Motor neuron (in vitro differentiated cells): ENCODE measurements at places on chromosomes 6 and 20. TPM values are rescaled to one million over a fixed set of nuclear protein-coding genes. Genes with fewer than 3 reads are reported as not detected.
A peak's percentile ranks its signal among the peaks of the same experiment; 100 is the strongest.

DNA sequence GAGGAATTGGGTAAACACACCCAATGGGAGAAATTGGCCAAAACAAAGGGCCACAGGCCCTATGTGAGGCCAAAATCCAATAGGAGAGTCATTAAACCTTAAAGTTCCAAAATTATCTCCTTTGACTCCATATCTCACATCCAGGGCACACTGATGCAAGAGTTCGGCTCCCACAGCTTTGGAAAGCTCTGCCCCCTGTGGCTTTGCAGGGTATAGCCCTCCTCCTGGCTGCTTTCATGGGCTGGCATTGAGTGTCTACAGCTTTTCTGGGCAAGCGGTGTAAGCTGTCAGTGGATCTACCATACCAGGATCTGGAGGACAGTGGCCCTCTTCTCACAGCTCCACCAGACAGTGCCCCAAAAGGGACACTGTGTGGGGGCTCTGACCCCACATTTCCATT lies 160.5 kb downstream of the ADGRG6 start:
- no peak for ATAC-seq

DNA sequence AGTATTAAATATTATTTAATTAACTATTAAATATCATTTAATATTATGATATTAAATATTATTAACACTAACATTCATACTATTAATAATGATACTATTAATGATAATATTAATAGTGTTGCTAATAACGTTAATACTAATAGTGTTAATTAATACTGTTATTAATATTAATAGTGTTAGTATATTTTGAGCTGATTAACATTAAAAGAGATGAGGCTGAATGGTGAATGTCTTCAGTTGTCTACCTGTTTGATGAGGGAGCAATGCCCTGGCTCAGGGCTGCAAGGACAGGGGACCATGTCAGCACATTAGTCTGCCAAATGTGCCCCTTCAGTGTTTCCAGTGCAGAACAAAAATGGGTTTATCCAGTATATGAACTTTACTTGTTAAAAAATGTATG lies 96.6 kb upstream of the PLEKHG1 start:
- ATAC-seq, result no peak

The UBD gene
- total RNA-seq, result 0.84 and 1.3 TPM in 2 replicates

- no peak for ATAC-seq
Measured at GRCh38 chr20:22818636-22819035, 216.5 kb upstream of the SSTR4 start.

DNA sequence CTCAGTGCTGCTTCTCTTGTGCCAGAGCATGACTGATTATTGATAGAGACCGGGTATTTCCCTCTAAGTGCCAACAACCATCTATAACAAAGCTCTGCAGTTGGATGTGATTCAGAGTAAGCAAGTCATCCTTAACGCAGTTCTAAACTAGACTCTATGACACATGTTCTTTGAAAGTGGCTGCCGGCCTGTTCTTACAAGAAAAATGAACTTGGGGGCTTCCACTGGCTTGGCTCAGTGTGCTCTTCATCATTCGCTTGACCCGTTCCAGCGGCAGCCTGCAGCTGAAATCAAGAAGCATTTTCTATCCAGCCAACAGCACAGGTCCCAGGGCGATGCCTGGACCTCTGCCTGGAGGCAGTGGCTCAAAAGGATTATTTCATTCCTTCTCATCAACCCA lies 29.8 kb downstream of the GFOD1 start:
- ATAC-seq, result no peak

DNA sequence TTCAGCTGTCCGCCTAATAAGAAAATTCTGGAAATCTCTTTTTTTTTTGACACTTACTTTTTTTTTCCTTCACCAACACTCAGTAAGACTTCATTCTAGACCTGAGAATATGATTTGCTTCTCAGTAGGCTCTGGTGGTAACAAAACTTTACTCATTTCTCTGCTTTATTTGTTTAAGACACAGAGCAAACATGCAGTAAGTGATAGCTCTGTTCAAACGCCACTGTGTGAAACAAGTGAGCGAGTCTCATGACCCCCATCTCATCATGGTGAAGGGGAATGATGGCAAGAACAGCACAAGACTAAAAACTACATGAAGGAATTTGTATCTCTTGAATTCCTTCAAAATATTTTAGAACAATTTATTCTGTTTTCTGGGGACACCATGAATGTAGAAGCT lies 541.6 kb upstream of the POU3F2 start:
- ATAC-seq, result no peak

The C20orf202 gene
- not detected in 2 replicates for total RNA-seq

- ATAC-seq, result no peak
Measured at GRCh38 chr6:11702500-11703130, 76.0 kb downstream of the ADTRP start.

The MLN gene
- total RNA-seq, result not detected in 2 replicates

The CAP2 gene
- 0.54 and 1.8 TPM in 2 replicates for total RNA-seq

GRCh38 chr6:9978480-9978879 lies 436.4 kb downstream of the TFAP2A start:
- no peak for ATAC-seq

The RNF39 gene
- total RNA-seq, result 1.1 and 1.4 TPM in 2 replicates

The PDYN gene
- total RNA-seq, result not detected in 2 replicates

DNA sequence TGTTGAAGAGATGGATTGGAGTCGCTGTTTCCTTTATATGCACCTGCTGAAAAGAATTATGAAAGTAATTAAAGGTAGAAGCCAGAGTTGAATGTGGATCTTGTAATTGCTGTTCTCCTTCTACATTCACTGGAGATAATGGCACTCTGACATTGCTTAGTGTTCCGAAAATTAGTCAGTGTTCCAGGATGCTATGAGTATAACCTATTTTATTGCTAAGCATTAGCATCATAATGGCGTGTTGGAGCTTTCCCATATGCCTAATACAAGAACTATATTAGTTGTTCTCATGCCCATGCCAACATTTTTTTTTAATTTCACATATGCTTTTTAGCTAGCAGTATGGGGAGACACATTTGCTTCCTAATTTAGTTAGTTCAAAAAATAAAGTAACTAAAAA lies 236.4 kb downstream of the ARHGAP18 start:
- no peak for ATAC-seq

GRCh38 chr6:105628156-105628860 lies 225.4 kb upstream of the PREP start:
- no peak for ATAC-seq

The JPH2 gene
- 0.22 and 0.31 TPM in 2 replicates for total RNA-seq

The IYD gene
- total RNA-seq, result 0.08 and 0.24 TPM in 2 replicates

The FGD2 gene
- total RNA-seq, result 0.27 and 2.3 TPM in 2 replicates

The OLIG3 gene
- total RNA-seq, result 0.52 and 0.83 TPM in 2 replicates

DNA sequence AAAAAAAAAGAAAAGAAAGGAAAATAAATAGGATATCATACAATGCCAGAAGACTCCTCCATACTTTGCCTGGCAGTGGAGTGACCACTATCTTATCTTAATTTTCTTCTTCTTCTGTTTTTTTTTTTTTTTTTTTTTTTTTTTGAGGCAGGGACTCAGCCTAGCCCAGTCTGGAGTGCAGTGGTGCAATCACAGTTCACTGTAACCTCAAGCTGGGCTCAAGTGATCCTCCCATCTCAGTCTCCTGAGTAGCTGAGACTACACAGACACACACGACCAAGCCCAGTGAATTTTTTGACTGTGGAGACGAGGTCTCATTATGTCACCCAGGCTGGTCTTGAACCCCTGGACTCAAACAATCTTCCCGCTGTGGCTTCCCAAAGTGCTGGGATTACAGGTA lies 17.1 kb upstream of the MMP9 start:
- ATAC-seq, result no peak

DNA sequence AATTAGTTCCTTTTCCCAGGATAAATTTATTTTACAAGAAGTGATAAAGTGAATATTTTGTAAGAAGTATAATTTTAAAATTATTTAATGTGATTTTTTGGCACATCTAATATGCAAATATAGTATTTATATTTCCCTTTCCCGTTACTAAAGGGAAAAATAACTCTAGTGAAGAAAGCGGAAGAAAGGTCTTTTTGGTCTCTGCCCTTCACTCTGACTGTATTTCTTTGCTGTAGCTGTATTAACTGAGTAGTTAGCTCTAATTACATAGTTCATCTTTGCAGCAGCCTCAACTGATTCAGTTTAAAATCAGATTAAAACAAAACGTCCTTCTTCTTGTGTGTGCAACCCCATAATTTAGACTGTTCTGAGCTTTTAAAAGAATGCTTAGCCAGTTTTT lies 57.4 kb upstream of the RNF144B start:
- ATAC-seq, result no peak

GRCh38 chr20:2879146-2879545 lies 5.9 kb downstream of the PTPRA start:
- no peak for ATAC-seq

GRCh38 chr6:75579951-75580350 lies 21.7 kb upstream of the SENP6 start:
- no peak for ATAC-seq

The ISM1 gene
- 7.2 and 14.0 TPM in 2 replicates for total RNA-seq

DNA sequence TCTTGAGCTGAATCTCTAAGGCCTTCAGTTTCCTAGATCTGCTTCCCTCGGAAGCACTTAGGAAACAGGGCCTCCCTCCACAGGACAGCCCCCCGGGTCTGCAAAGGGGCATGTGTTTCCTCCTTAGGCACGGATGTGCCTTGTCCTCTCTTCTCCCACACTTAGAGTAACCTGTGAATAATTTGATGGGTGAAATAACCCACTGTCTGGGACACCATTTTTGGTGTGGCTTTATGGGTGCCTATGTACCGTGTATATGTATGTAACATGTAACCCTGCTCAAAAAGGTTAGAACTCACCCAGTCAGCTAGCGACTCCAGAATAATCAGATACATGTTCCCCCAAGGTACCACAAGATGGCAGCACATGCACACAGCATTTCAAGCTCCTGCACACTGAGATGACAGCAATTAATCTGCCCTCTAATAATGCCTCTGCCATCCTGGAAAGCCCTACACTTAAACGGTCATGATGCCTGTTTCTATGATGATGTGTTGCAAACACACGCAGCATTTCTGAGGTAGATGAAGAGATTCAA lies 212.0 kb upstream of the PROKR2 start:
- peak; percentile 85 for ATAC-seq

DNA sequence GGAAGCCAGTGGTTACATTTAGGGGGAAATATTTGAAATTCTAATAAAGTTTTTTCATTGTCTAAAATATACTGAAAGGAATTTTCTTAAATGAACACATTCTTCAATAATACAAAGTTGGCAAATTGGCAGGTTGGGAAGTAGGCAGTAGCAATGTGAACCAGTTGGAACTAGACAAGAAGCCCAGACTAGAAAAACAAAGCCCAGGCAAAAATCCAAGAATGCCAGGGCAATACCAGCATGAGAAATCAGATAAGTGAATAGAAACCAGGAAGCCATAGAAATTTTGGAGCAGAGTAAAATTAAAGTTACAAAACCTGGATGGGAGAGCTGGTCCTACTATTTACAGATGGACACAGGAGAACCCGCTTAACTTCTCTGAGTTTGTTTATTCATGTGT lies 52.2 kb downstream of the TPBG start:
- ATAC-seq, result no peak

DNA sequence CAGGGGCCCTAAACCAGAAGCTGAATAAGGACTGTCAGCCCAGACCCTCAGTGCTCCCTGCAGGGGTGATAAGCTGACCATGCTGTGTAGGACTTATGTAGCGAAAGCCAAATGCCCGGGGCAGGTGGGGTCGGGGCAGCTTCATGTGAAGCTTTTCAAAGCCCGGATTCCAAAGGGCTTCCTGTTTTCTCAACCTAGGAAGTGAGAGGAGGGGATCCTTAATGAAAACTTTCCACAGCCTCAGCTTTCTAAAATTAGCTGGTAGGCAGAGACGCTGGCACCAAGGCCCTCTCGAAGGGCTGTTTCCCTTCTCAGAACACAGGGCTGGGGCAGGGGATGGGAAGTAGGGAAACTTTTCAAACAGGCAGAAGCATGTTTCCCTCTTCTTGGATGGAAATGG lies 148.9 kb downstream of the NFATC2 start:
- no peak for ATAC-seq

The LAMA2 gene
- 0.87 and 0.88 TPM in 2 replicates for total RNA-seq

The OVOL2 gene
- total RNA-seq, result not detected in 2 replicates

The DXO gene
- total RNA-seq, result 18.8 and 20.3 TPM in 2 replicates
